ENCODE measurements at places on chromosomes 5 and 9. TPM values are rescaled to one million over a fixed set of nuclear protein-coding genes. Genes with fewer than 3 reads are reported as not detected.
A peak's percentile ranks its signal among the peaks of the same experiment; 100 is the strongest.

DNA sequence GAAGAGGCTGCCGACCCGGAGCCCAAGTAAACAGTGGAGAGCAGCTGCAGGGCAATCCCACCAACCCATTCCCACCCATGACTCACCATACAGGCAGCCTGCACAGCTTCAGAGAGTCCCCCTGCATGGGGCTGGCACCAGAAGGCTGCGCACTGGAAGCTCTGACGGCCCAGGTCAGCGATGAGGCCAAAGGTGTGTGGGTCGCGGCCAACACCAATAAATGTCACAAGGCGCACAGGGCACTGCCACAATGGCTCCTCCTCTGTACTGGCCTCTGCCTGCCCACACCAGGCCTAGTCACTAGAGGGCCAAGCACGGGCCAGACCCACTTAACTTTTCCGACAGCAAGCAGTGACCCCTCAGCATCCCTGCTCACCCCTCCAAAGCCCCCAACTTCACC lies 3.0 kb upstream of the SRA1 start:
- H3K4me3 ChIP-seq, result no peak overlapping the region
- no peak overlapping the region for H3K27ac ChIP-seq
- H3K36me3 ChIP-seq, result no peaks in the 10 kb centered on the region
- H3K27me3 ChIP-seq, result no peaks in the 10 kb centered on the region

GRCh38 chr9:61668846-61669245 lies 479.0 kb downstream of the SPATA31A7 start:
- DNase-seq, result no peak
- no peak overlapping the region for H3K27ac ChIP-seq
- H3K36me3 ChIP-seq, result no peaks in the 10 kb centered on the region
- no peak overlapping the region for H3K4me3 ChIP-seq

- H3K4me3 ChIP-seq, result peak overlapping the region; percentile 64
- peaks cover 34% of the 10 kb centered on the region for H3K27me3 ChIP-seq
- no peak overlapping the region for H3K27ac ChIP-seq
- DNase-seq, result no peak
- H3K4me1 ChIP-seq, result peaks cover 8% of the 10 kb centered on the region
Measured at GRCh38 chr5:69492923-69493395, 369 bp downstream of the OCLN start.

- H3K4me1 ChIP-seq, result peaks cover 2% of the 10 kb centered on the region
- peak overlapping the region; percentile 74 for H3K4me3 ChIP-seq
- H3K36me3 ChIP-seq, result peaks cover 7% of the 10 kb centered on the region
- H3K27ac ChIP-seq, result peak overlapping the region; percentile 81
- DNase-seq, result peak; percentile 52
- no peaks in the 10 kb centered on the region for H3K27me3 ChIP-seq
Measured at GRCh38 chr9:111598733-111599091, 735 bp downstream of the PTGR1 start.

The ENTREP1 gene
- 0.03 TPM for polyA plus RNA-seq
